Esophagus mucosa (tissue), 1 donor: ENCODE measurements at places on chromosomes 1 and 21. TPM values are rescaled to one million over a fixed set of nuclear protein-coding genes. Genes with fewer than 3 reads are reported as not detected.

Gene SLX9
- 27.2 TPM for total RNA-seq

GRCh38 chr1:151210830-151211229, 12.5 kb downstream of the PIP5K1A start:
- no peak for ATAC-seq

DNA sequence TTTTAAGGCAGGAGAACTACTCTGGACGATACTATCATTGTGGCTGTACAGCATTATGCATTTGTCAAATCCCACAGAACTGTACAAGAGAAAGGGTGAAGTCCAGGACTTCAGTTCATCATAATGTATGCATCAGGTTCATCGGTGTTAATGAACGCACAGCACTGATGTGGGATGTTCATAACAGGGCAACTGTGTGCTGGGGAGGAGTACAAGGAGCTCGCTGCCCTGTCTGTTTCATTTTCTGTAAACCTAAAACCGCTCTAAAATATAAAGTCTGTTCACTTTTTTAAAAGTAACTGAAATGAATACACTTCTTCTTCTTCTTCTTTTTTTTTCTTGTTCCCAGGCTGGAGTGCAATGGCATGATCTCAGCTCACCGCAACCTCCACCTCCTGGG, 25.0 kb downstream of the TMPRSS2 start:
- ATAC-seq, result no peak

- ATAC-seq, result no peak
Measured at GRCh38 chr1:246647513-246647912, 76.7 kb upstream of the SCCPDH start.

GRCh38 chr1:116259663-116260062, 113.4 kb upstream of the ATP1A1 start:
- ATAC-seq, result no peak

Gene CFHR1
- total RNA-seq, result 0.60 TPM

GRCh38 chr1:172376431-172376830, 44.1 kb upstream of the C1orf105 start:
- no peak for ATAC-seq

Gene TTC22
- 113 TPM for total RNA-seq

Gene S100A14
- 1,938 TPM for total RNA-seq

DNA sequence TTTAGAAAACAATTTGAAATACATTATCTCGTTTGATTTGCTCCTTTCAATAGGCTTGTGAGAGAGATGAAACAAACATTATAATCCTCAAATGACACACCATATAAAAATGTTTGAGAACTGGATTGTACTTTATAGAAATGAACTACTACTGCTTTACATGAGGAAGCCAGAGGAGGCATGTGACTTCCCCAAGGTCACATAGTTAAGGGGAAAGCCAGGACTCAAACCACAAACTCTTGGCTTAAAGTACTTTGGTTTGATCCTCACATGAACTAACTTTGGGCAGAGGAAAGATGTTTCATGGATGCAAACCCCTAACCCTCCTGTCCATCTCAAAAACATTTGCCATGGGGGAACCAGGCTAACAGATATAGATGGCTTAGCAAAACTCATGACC, 4.7 kb downstream of the ARHGEF11 start:
- no peak for ATAC-seq

Gene FCRL4
- total RNA-seq, result 0.04 TPM

GRCh38 chr1:239288820-239289554, 97.4 kb upstream of the CHRM3 start:
- no peak for ATAC-seq

GRCh38 chr21:38223893-38224540, 32.8 kb upstream of the KCNJ15 start:
- ATAC-seq, result no peak

DNA sequence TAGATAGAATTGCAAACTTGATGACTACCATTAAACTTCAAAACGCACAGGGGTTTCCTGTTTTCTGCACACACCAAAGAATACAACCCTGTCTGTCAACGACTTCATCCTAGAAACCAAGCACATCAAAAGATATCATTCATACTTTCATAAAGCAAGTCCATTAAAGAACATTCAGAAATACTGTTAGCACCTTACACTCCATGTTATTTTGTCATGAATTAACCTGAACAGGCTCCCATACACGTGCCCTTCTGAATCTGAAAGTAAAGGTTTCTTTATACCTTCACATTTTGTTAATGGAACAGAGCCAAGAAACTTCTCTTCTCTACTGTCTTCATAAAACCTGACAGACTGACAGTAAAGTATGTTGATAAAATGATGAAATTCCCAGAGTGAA, 46.1 kb downstream of the PUM1 start:
- no peak for ATAC-seq

DNA sequence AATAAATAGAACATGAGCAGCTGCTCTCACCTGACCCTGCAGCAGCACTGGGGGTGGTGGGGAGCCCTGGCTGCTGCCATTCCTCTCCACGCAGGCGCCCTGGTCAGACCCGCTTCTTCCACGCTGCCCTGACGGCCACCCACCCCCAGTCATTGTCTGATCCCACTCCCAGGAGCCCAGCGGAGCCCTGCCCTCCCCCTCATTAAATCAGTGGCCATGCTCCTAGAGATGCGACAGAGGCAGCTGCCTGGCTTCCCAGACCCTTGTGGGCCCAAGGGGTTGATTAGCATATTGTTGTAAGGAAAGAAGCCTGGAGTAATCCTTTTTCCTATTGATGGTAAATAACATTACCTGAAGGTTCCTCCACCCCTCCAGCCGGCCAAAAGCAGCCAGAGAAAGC, 301.5 kb downstream of the RRAGC start:
- no peak for ATAC-seq

Gene ITGB2
- total RNA-seq, result 7.1 TPM

GRCh38 chr1:214389734-214390133, 108.8 kb downstream of the SMYD2 start:
- no peak for ATAC-seq

DNA sequence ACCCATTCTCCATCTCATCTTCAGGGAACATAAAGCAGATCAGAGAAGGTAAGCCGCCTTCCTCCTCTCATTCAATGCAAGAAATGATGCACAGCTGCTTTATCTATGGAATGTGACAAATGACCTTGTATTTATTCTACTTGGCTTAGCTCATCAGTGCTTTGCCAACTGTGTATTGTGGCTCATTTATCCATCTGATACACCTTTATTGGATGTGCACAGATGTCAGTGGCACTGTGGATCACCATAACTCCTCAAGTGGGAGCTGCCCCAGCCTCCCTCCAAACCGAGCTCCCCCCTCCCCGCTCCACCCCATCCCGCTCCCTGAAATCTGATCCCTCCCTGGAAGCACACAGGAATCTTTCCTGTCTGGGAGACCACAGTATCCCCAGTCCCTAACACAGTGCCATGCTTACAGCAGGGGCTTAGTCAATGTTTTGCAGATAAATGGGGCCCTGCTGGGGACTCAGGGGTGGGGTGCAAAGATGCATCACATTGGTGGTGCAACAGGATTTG, 156.0 kb upstream of the RAB4A start:
- no peak for ATAC-seq

GRCh38 chr1:51941528-51941927, 49.0 kb downstream of the RAB3B start:
- ATAC-seq, result no peak

- ATAC-seq, result no peak
Measured at GRCh38 chr1:153324912-153325311, 12.2 kb upstream of the PGLYRP3 start.

Gene NASP
- total RNA-seq, result 49.9 TPM

DNA sequence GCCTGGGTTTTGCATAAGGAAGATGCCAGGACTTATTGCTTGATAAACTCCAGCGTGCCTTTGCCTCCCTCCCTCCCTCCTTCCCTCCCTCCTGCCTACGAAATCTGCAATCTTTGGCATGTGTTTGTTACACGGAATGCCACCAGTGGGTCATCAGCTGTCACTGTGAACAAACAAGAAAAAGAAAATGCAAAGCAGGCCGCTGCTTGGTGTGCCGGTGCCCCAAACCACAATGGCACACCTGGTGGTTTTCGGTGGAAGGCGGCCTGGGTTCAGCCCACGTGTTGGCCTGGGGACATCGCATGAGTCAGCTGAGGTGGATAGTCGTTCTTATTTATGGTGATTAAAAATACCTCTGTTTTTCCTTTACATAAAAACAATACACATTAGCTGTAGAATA, 16.3 kb upstream of the IFNLR1 start:
- peak; percentile 31 for ATAC-seq

Gene PKP1
- 608 TPM for total RNA-seq

Gene ERICH3
- total RNA-seq, result not detected

DNA sequence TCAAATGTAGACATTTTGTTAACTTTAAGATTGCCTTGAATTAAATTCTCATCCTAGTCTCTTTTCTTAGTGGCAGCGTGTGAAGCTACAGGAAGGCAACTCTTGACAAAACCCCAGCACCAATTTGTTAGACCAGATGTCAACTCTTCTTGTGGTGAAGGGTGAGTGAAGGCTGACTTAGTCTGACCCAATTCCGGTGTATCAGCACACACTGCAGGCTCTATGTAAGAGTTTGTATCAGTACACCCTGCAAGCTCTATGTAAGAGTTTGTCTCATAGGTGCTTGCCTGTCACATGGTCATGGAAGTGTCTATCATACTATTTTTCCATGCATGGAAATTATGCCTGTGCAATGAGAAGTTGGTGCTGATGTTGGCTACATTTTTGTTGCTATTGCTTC, 16.8 kb downstream of the CR2 start:
- ATAC-seq, result no peak

GRCh38 chr1:118494998-118495397, 310.0 kb upstream of the SPAG17 start:
- no peak for ATAC-seq

Gene PEAR1
- total RNA-seq, result 1.6 TPM

GRCh38 chr21:20639026-20639425, 359.2 kb upstream of the NCAM2 start:
- no peak for ATAC-seq

DNA sequence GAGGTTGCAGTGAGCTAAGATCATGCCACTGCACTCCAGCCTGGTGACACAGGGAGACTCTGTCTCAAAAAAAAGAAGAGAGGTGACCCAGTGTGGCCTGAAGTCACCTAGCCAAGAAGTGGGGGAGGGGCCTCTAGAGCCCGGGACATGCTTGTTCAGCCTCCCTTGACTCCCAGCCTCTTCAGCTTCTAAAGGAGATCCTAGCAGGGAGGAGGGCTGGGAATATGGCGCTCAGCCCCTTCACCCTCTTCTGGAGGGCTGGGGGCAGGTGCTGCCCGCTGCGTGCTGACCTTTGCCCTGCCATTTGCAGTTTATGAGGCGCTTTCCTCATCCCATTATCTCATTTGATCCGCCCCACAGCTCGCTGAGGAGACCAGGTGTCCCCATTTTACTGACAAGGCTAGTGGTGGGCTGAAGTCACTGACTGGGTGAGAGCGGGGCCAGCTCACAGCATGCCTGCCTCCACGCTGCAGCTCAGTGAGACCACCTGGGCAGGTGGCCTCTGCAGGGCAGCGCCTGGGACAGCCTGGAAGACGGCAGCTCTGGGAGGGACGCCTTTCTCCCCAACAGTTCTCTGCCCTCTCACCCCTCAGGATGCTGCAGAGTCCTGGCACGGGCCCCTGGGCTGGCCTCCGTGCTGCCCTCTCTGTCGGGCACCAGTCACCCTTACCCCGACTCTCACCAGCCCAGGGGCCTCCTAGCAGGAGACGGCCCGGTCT, 7.5 kb downstream of the ELF3 start:
- peak; percentile 30 for ATAC-seq

DNA sequence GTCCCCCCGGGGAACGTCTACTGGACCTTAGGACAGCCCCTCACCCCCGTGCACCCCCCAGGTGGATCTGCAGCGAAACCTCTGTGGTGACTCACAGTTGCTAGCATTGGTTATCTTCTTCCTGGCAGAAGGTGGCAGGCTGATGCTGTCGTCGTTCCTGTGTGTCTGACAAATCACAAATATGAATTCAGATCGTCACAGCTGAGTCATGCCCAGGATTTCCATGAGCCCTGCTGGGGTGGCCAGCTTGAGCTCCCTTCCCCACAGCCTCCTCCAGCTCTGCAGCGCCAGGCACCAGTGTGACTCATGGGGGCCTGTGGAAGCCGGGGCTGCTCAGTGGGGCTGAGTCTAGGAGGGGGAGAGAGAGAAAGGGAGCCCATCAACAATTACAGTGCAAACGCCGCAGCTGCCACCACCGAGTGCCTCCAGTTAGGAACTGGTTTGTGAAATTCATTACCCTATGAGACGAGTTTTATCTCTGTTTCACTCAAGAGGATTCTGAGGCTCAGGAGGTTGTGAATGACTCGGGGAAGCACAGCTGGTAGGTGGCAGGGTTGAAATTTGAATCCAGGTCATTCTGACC, 197.9 kb downstream of the DYRK1A start:
- ATAC-seq, result peak; percentile 91

DNA sequence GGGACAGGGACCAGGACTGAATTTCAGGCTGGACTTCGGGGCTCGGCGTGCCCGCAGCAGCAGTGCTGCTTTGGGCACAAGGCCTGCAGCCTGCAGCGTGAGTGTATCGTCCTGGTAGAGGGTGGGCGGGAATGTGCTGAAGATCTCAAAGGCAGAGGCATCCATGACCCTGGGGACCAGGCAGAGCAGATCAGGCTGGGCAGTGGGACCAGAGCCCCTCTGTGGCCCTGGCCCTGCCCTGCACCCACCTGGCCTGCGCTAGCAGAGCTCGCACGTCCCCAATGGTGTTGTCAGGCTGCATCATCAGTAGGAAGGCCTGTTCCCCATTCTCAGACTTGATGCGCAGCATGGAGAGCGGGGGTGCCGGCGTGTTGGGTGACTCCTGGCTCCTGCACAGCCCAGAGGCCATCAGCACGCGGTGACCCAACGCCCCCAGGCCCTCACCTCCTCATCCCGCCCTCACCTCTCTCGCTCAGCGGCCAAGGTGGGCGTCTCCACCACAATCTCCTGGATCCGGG, 2.6 kb downstream of the SH3BGRL3 start:
- no peak for ATAC-seq

Gene FAM131C
- total RNA-seq, result 0.80 TPM

- ATAC-seq, result no peak
Measured at GRCh38 chr1:206896261-206896660, 982 bp upstream of the IL24 start.

Gene ASAP3
- 31.5 TPM for total RNA-seq

Gene LMOD1
- total RNA-seq, result 4.1 TPM

GRCh38 chr1:226093621-226094020, 31.1 kb downstream of the H3-3A start:
- no peak for ATAC-seq

Gene BCAR3
- 5.7 TPM for total RNA-seq

Gene PLPPR4
- 0.20 TPM for total RNA-seq

GRCh38 chr1:202599669-202600431, 110.4 kb downstream of the SYT2 start:
- ATAC-seq, result peak; percentile 79

DNA sequence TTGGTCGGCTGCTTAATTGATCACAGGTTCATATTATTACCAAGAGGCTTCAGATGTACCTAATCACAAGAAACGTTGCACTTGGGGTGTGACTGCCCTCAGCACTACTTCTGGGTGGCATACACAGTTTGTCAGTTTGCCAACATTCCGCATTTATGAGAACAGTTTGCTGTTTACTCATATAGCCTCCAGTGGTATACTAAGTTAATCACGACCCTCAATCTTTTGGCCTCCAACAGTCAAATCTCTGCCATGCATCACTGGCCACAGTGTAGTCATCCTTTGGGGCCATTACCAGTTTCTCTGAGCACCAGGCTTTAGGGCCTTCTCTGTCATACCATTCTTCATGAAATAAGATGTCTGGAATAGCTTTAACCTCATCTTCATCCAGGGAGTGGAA, 62.8 kb upstream of the BCL9 start:
- no peak for ATAC-seq

Gene NBPF4
- 0.08 TPM for total RNA-seq
